ENCODE measurements at places on chromosomes 4 and X. TPM values are rescaled to one million over a fixed set of nuclear protein-coding genes. Genes with fewer than 3 reads are reported as not detected.
A peak's percentile ranks its signal among the peaks of the same experiment; 100 is the strongest.

DCX gene
- not detected for total RNA-seq

DNA sequence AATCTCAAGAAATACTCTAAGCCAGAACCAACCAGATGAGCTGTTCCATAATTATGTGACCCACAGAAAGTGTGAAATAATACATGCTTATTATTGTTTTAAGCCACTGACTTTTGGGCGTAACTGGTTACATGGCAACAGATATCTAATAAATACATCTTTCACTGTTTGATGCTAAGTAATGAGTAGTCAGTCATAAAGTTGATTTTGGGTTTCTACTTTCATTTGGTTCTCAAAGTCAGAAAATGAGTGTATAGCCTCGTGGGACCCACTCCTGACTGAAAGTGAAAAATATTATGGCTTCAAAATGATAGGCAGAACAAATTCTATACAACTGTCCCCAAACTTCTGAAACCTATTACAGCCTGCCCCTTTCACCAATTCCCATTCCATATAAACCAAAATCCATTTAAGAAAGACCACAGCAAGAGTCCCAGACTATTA lies 88.0 kb upstream of the CBR4 start:
- no peaks in the 10 kb centered on the region for H3K27me3 ChIP-seq
- no peak overlapping the region for H3K4me3 ChIP-seq
- H3K36me3 ChIP-seq, result peaks cover 18% of the 10 kb centered on the region
- no peak for DNase-seq
- H3K4me1 ChIP-seq, result peaks cover 56% of the 10 kb centered on the region

- H3K27me3 ChIP-seq, result no peaks in the 10 kb centered on the region
- no peak overlapping the region for H3K27ac ChIP-seq
- H3K4me3 ChIP-seq, result no peak overlapping the region
- peaks cover 24% of the 10 kb centered on the region for H3K4me1 ChIP-seq
- no peaks in the 10 kb centered on the region for H3K36me3 ChIP-seq
These were observed 370.3 kb upstream of the SLC7A11 start for GRCh38 chr4:138612428-138612827.

DNA sequence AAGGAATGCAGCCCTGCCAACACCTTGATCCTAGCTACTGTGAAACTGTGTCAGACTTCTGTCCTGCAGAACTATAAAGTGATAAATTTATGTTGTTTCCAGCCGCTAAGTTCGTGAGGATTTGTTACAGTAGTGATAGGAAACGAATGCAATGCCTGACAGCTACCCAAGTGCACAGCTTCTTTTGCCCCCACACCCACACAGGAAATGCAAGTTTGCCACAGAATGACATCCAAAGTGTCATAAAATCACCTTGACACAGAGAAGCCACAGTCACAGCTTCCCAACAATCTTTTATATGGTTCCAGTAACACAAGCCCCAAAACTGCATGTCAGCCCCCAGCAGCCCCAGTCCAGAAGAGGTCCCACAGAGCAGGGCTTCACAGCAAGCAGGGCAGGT lies 216.9 kb upstream of the S100G start:
- peaks cover 2% of the 10 kb centered on the region for H3K4me1 ChIP-seq
- no peaks in the 10 kb centered on the region for H3K36me3 ChIP-seq
- no peak overlapping the region for H3K4me3 ChIP-seq
- no peak overlapping the region for H3K27ac ChIP-seq

- peak; percentile 67 for DNase-seq
- H3K27me3 ChIP-seq, result peaks cover 58% of the 10 kb centered on the region
- H3K36me3 ChIP-seq, result peaks cover 3% of the 10 kb centered on the region
- H3K4me3 ChIP-seq, result peak overlapping the region; percentile 68
These were observed 2.3 kb upstream of the NR3C2 start for GRCh38 chr4:148444296-148445070.

DNA sequence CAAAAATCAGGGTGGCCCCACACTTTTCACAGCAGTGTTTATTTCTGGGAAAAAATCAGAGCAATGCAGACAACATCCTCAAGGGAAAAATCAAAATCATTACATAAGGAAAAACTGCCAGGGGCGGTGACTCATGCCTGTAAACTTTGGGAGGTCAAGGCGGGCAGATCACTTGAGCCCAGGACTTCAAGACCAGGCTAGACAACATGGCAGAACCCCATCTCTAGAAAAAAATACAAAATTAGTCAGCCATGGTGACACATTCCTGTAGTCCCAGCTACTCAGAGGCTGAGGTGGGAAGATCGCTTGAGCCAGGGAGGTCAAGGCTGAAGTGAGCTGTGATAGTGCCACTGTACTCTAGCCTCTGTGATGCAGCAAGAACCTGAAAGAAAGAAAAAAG lies 102.8 kb downstream of the NAF1 start:
- H3K27me3 ChIP-seq, result no peaks in the 10 kb centered on the region
- H3K4me3 ChIP-seq, result no peak overlapping the region
- H3K4me1 ChIP-seq, result peaks cover 9% of the 10 kb centered on the region

GRCh38 chr4:89290727-89291516 lies 16.7 kb downstream of the GPRIN3 start:
- DNase-seq, result no peak
- H3K4me3 ChIP-seq, result no peak overlapping the region
- H3K27me3 ChIP-seq, result peaks cover 12% of the 10 kb centered on the region
- H3K36me3 ChIP-seq, result peaks cover 1% of the 10 kb centered on the region

DNA sequence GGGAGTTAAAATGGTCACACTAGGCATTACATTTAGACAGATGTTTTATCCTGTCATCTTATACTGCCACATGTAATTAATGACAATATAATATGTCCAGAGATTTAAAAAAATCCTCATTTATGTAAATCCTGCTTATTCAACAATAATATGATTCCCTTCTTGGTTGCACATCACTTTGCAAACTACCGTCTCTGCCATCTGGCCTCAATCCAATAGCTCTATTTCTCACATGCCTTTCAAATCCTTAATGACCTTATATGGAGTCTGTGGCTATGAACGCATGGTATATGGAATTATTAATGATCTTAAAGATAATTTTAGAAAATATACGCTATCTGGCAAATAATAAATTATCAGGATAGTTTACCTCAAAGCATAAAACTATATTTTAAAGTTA lies 144.5 kb downstream of the NPNT start:
- no peak for DNase-seq
- H3K36me3 ChIP-seq, result no peaks in the 10 kb centered on the region
- peaks cover 3% of the 10 kb centered on the region for H3K27me3 ChIP-seq

ADH1B gene
- total RNA-seq, result 1.2 TPM

DNA sequence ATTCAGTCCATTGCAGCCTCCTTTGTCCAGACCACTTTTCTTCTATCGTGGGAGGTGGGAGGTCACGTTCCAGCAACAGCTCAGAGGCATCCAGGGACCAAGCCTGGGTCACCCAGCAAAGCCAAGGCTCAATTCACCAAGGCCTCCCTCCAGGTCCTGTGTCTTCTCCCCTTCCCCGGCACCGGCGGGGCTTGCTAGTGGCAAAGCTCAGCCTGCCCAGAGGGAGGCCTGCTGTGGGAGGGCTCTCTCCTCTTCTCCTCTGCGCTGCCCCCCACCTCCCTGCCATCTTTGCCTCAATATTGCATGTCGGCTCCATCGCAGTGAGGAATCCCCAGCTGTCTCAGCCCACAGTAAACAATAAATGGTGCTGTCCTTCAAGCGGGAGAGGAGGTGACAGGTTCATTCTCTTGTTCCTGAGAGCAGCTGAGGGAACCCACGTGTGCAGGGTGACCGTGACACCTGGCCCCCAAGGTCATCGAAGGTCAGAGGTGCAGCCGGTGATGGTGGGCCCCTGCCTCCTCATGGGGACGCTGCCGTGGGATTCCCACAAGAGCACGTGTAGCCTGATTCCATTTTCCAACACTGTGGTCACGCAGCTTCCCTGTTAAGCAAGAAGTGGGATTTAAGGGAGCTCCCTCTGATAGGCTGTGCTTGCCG lies 111.5 kb upstream of the PSAPL1 start:
- DNase-seq, result peak; percentile 59
- peaks cover 1% of the 10 kb centered on the region for H3K36me3 ChIP-seq
- H3K4me3 ChIP-seq, result no peak overlapping the region
- peaks cover 15% of the 10 kb centered on the region for H3K4me1 ChIP-seq

S100G gene
- not detected for total RNA-seq

DNA sequence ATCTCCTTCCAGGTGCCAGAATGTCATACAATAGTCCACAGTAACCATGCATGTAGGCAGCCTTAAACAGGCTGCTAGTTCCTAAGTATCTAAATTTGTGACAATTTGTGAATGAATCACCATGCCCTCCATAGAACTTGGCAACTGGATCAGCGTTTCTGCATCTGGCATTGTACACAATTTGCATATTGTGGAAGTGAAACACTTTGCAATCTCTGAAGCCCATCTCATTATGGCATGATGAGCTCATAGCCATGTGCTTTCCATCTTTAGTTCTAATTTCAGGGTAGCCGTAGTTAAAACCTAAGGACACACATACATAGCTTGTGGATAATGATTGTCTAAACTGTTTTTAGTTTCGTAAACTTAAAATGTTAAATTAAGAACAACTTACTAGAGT lies 573.6 kb downstream of the PPP4R3C start:
- H3K27ac ChIP-seq, result no peak overlapping the region
- H3K4me1 ChIP-seq, result no peaks in the 10 kb centered on the region
- no peaks in the 10 kb centered on the region for H3K36me3 ChIP-seq
- no peak overlapping the region for H3K4me3 ChIP-seq
- DNase-seq, result no peak

DNA sequence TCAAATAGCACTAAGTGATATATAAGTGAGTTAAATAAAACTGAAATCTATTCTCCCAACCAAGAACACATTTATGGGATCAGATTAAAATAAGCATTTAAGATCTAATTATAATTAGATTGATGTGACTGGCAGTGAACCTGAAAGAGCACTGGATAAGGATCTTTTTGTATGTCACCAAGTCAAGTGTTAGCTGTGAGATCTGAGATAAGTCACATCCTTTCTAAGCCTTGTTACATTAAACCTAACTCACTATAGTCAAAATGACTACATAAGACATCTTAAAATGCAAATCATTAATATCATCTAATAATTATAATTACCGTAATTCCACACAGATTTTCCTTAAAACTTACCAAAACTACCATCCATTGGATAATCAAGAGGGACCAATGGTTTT lies 1.6 kb downstream of the CCNA2 start:
- peak overlapping the region; percentile 93 for H3K4me3 ChIP-seq
- H3K27me3 ChIP-seq, result no peaks in the 10 kb centered on the region
- peak overlapping the region; percentile 96 for H3K27ac ChIP-seq
- no peak for DNase-seq
- peaks cover 51% of the 10 kb centered on the region for H3K4me1 ChIP-seq

MED14 gene
- 69.3 TPM for total RNA-seq

GRCh38 chrX:110420771-110421499 lies 62.3 kb downstream of the RTL9 start:
- H3K27me3 ChIP-seq, result no peaks in the 10 kb centered on the region
- H3K27ac ChIP-seq, result no peak overlapping the region
- peaks cover 20% of the 10 kb centered on the region for H3K4me1 ChIP-seq
- DNase-seq, result no peak
- H3K4me3 ChIP-seq, result no peak overlapping the region

- no peak for DNase-seq
- H3K36me3 ChIP-seq, result no peaks in the 10 kb centered on the region
- H3K4me1 ChIP-seq, result no peaks in the 10 kb centered on the region
- H3K27me3 ChIP-seq, result peaks cover 2% of the 10 kb centered on the region
- H3K4me3 ChIP-seq, result no peak overlapping the region
These were observed 395.1 kb upstream of the GNPDA2 start for GRCh38 chr4:45121426-45121975.

ARHGAP24 gene
- 22.0 TPM for total RNA-seq

- no peaks in the 10 kb centered on the region for H3K36me3 ChIP-seq
- H3K27me3 ChIP-seq, result no peaks in the 10 kb centered on the region
- no peak for DNase-seq
- no peak overlapping the region for H3K27ac ChIP-seq
- H3K4me3 ChIP-seq, result no peak overlapping the region
- no peaks in the 10 kb centered on the region for H3K4me1 ChIP-seq
These were observed 166.9 kb downstream of the DEFB131A start for GRCh38 chr4:9611101-9611500.

FAM149A gene
- 5.4 TPM for total RNA-seq

CFP gene
- total RNA-seq, result 0.60 TPM

DNA sequence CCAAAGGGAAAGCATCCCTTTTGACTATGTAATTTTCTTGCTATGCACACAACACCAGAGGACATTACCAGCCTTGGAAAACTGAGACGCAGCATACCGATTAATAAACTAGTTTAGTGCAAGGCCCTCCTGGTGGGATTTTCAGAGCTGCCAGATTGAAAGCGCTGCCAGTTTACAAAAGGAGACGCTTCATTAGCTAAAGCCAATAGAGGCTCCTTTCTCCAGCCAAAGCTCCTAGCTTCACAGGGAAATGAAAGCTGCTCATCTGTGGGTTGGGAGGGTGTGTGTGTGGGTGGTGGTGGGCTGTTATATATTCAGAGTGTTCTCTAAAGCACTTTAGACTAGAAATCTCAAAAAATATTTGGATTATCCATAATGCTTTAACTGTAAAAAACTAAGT lies 32.4 kb downstream of the SPANXN4 start:
- DNase-seq, result no peak
- no peaks in the 10 kb centered on the region for H3K4me1 ChIP-seq
- H3K4me3 ChIP-seq, result no peak overlapping the region
- no peak overlapping the region for H3K27ac ChIP-seq

GRCh38 chr4:88756149-88756548 lies 58.5 kb upstream of the NAP1L5 start:
- H3K4me3 ChIP-seq, result no peak overlapping the region
- no peaks in the 10 kb centered on the region for H3K27me3 ChIP-seq
- H3K4me1 ChIP-seq, result peaks cover 68% of the 10 kb centered on the region
- no peaks in the 10 kb centered on the region for H3K36me3 ChIP-seq
- no peak overlapping the region for H3K27ac ChIP-seq

TSPAN7 gene
- total RNA-seq, result 0.56 TPM

- H3K4me1 ChIP-seq, result peaks cover 8% of the 10 kb centered on the region
- H3K36me3 ChIP-seq, result no peaks in the 10 kb centered on the region
These were observed 83.2 kb upstream of the USP9X start for GRCh38 chrX:41002026-41002425.

DNA sequence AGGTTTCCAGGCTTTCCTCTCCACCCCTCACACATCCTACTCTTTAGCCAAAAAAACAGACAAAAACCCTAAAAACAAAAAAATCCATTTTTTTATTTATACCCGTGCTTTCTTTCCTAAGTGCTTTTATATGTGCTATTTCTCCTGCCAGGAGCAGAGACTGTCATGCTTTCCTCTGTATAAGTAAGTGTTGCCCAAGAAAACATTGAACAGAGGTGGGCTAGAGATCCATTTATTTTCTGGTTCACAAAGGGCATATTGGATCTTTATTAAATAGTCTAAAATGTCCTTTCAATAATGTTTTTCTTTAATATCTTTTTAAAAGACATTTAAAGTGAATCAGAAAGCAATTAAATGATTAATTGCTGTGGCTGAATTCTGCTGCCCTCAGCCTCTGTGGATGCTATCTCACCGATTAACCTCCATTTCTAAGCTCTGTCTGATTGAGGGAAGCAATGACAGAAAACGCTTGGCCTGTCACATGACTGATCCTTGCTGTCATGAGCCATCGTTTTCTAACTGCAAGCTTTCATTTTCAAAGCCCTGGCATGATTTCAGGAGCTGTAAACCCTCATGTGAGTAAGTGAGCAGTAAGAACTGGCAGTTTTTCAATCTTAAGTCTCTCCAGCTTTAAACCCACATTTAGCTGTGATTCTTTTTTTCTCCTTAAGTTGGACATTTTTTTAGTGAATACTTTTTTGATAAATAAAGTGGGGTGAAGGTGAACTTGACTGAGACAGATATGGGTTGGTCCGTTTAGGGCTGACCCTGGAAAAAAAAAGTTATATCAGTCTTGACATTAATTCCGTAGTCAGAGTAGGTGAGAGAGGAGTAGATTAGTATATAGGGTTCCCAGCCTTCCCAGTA lies 180.7 kb upstream of the PGRMC2 start:
- DNase-seq, result no peak
- no peaks in the 10 kb centered on the region for H3K27me3 ChIP-seq
- no peaks in the 10 kb centered on the region for H3K36me3 ChIP-seq
- H3K27ac ChIP-seq, result peak overlapping the region; percentile 95

F8A2 gene
- not detected for total RNA-seq

SRP72 gene
- 103 TPM for total RNA-seq
